ENCODE measurements at places on chromosomes 11 and 22.

DNA sequence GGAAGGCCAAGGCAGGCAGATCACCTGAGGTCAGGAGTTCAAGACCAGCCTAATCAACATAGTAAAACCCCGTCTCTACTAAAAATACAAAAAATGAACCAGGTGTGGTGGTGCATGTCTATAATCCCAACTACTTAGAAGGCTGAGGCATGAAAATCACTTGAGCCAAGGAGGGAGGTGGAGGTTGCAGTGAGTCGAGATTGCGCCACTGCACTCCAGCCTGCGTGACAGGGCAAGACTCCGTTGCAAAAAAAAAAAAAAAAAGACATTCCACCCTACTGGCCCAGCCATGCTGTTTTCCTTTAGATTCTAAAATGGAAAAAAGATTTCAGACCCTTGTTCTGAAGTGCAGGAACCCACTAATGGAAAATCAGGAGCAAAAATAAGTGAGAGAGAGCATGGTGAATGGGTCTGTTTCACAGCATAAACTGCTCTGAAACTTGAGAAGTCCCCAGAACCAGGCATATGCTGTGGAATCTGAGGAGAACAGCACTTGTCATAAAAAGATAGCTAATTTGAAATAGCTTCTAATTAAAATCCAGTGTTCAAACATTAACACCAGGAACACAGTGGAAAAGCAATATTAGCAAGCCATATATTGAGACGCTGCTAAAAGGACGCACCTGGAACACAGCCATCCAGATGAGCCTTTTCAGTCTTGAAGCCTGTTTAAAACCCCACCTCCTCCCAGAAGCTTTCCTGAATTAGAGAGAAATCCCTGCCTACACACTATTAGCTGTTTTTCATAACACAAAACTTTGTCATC is 66.3 kb upstream of the CHRM4 start:
- DNase-seq: no peak

GRCh38 chr11:104219096-104219495 is 55.1 kb upstream of the PDGFD start:
- DNase-seq: no peak

- DNase-seq: no peak
Measured at GRCh38 chr11:38582756-38583155, 1984.7 kb upstream of the RAG2 start.

GRCh38 chr11:76630600-76631281 is 39.8 kb downstream of the LRRC32 start:
- no peak for DNase-seq

- DNase-seq: no peak
Measured at GRCh38 chr22:23038902-23039301, 31.4 kb upstream of the GNAZ start.

DNA sequence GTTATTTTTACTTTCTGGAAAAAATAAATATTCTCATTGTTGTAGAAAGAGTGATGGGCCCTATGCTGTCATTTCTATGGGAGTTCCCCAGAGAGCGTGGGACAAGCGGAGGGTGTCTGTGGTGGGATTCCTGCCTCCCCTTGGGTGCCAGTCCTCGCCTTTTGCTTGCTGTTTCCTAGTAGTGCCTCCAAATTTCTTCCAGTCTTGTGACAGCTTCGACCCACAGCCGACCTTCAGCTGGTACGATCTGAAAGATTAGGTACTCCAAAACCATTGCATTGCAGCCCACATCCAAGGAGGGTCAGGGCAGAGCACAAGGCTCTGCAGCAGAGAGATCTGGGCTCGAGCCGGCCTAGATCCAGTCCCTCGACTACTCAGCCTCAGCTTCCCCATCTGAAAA is 58.9 kb upstream of the EMID1 start:
- peak; percentile 23 for DNase-seq

DNA sequence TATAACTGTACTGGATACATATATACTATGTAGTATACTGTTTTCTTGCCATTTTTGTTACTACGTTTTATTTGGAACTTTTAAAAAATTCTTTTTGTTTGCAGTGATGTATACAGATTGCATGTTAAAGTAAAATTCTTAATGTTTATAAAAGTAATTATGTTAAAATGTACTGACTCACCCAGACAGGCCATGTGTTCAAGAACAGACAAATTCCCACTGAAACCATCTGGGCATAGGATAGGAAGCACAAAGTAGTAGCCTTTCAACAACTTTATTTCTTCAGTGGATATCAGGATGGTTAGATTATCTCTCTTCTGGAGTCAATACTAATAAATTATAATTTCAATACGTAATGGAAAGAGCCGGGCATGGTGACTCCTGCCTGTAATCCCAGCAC is 19.8 kb downstream of the PRMT3 start:
- no peak for DNase-seq

- DNase-seq: no peak
Measured at GRCh38 chr22:19621373-19622060, 92.8 kb upstream of the SEPTIN5 start.

- DNase-seq: no peak
Measured at GRCh38 chr11:85114786-85115185, 512.4 kb downstream of the DLG2 start.

- DNase-seq: no peak
Measured at GRCh38 chr11:128341280-128342248, 245.8 kb downstream of the ETS1 start.

GRCh38 chr11:3375552-3375951 is 3.4 kb downstream of the ZNF195 start:
- no peak for DNase-seq

DNA sequence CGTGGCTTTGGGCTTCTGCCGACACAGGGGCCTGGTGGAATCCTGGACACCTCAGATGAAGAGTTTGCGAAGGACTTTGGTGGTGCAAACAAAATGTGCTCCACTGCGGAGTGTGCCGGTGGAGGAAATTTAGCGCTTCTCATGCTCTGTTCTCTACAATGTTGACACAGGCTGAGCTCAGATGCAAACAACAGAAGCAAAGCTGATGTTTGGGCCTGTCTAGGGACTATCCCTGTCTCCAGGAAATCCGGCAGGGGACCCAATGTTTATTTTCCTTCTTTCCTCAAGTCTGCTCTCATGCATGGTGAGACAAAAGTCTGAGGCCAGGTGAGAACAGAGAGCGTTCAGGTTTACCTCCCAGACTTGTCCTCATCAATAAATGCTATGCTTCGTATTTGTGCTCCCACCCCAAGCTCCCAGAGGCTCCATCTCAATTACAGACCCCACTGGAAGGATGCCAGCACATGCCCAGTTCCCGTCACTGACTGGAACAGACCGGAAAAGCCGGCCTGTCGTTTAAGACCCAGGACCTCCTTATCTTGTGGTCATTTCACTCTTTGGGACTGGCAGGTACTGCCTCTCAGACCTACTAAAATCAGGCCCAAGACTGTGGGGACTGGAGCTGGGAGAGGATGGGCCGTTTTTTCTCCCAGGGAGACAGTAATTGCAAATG is 105.7 kb upstream of the B3GAT1 start:
- DNase-seq: no peak

DNA sequence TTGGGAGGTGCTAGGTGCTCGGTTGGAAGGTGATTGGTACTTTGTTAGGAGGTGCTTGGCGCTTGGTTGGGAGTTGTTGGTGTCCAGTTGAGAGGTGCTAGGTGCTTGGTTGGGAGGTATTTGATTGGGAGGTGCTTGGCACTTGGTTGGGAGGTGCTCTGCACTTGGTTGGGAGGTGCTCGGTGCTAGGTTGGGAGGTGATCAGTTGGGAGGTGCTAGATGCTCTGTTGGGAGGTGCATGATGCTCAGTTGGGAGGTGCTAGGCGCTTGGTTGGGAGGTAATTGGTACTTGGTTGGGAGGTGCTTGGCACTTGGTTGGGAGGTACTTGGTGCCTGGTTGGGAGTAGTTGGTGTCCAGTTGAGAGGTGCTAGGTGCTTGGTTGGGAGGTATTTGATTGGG is 40.2 kb downstream of the LRP5 start:
- DNase-seq: no peak

Measured in left lobe of liver (tissue), 2 donors.